ENCODE measurements at places on chromosomes 2 and 18.

DNA sequence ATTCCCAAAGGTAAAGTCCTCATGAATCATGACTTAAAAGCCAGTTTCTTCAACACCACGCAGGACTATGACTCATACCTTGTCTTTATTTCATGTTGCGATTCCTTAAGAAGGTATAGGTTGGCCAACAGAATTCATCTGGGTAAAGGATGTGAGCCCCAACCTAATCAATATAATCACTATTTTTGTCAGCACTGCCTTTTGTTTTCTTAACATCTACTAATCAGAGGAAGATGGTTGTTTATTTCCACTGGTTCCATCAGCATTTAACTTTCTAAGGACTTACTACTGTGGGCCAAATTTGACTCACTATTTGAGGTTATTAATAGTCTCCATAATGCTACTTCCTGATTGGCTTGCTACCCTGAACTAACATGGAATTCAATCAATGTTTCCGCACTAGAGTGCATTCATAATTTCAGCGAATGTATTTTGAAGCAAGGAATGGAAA lies 78.6 kb downstream of the SCG2 start:
- no peak for DNase-seq

DNA sequence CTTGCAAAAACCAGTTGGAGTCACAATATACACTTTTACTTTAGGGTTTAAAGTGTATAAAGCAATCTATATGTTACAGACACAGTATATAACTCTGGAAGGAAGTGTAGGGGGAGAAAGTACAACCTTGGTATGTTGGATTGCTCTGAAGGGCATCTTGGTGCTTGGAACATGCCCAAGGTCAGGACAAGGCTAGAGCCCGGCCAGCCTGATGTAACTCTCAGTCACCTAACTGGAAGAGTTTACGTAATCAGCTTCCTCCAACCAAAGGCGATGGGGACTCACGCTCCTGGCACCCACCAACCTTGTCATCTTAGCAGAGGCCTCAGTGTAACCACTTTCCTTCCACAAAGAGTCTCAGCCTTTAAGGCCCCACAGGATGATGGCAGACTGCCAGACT lies 181.1 kb upstream of the ACAA2 start:
- no peak for DNase-seq

GRCh38 chr2:212711856-212712255 lies 173.3 kb upstream of the ERBB4 start:
- no peak for DNase-seq

- DNase-seq = no peak
These were observed 146.3 kb upstream of the LMAN1 start for GRCh38 chr18:59505356-59505755.

DNA sequence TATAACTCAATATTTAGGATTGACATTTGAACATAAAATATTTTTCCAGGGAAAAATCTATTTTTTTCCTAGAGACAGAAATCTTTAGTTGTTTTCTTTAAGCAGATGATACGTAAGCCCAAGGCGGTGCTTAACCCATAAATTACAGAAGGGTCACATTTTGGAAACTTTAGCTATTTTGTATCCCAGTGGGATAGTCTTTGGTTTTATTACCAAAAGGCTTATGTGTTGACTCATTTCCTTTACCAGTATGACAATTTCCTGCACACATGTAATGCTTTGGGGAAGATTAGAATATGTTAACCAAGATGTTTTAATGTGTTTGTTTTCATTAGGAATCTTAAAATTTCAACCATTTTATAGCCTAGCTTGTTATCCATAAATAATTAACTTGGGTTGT lies 24.8 kb downstream of the DYNC1I2 start:
- DNase-seq = no peak

DNA sequence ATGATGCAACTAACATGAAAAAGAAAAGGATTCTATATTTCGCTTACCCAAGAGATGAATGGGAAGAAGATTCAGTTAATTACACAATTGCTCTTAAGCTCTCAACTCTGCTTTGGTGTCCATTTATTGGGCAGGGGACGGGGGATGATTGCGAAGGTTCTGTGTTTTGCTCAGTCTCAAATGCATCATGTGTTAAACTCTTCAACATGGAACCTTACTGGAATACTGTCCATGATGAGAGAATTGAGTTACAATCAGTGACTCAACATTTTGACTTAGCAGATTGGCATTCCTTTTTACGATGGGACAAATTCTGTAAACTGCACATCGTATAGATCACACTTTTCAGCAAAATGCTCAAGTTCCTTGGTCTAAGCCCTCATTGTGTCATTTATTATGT lies 135.6 kb downstream of the RBMS1 start:
- peak; percentile 62 for DNase-seq

DNA sequence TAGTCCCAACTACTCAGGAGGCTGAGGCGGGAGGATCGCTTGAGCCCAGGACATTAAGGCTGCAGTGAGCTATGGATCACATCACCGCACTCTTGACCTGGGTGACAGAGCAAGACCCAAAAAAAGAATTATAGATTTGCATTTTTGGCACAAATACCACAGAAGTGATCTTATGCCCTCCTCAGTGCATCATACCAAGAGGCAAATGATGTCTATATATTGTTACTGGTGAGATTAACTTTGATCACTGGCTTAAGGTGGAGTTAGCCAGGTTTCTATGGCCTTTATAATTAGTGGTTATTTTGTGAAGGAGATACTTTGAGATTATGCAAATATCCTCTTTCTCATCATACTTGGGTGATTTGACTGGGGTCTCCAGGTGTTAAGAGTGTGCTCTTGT lies 22.1 kb upstream of the CATIP start:
- DNase-seq = no peak

DNA sequence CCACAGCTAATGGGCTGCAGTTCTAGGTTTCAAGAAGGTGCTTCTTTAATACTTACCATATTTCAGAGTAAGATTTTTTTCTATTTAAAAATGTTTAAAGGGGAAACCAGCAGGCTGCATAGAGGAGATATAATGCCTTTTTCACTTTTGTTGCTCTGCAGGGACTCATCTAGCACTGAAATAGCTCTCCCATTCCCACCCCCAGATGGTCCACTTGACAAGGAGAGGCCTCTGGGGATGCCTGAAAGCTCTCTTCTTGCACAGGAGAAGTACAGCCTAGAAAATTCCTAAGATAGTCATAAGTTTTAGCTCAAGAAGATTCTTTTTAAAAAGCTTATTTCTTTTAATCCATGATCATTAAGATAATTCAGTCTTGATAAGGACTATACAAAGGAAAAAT lies 126.4 kb downstream of the CDH2 start:
- no peak for DNase-seq

DNA sequence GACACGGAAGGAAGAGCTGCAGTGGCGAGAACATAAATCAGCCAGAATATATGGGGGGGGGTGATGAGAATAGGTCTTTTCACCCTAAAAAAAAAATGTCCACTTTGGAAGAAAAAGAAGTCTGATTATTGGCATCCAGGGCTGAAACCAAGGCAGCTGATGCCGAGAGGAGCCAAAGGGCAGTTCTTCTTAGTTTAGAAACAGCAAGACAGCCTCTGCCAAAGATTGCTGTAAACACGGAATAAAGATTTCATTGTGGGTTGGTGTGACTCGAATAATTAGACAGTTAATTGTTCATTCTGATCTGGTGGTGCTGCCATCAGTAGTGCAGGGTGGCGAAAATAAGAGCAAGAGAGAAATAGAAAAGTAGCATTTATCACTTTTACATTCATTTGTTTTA lies 3.5 kb downstream of the CDH20 start:
- no peak for DNase-seq

- no peak for DNase-seq
These were observed 40.3 kb downstream of the SNTG2 start for GRCh38 chr2:990970-991369.

GRCh38 chr2:100042562-100042961 lies 99.8 kb downstream of the AFF3 start:
- peak; percentile 30 for DNase-seq

DNA sequence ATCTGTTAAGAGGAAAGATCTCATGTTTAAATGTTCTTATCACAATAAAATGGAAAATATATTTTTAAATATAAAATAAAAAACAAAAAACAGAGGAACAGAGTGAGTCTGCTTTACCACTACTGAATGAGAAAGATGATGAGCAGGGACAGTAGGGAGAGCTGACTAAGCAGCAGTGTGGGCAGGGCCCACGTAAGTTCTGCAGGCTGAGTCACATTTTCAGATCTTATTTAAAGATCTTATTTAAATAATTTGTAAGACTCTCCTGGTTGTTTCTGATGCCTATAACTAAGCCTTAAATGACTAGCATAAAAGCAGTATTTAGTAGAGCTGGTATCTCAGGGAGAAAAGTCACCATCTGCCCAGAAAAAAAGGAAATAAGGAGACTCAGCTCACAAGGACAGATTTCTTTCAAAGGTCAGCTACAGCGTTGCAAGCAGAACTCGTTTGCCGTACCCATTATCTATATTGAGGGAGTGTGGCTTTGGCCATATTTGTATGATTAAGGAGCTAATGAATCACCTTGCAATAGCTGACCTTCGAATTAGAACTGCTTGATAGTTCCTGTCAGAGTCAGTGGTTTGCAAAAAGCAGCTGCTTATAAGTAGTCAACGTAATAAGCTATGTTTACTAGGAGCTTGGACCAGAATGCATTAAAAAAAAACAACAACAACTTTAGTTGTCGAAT lies 322.1 kb upstream of the CHAC2 start:
- no peak for DNase-seq

GRCh38 chr18:61261870-61262269 lies 71.4 kb upstream of the CDH20 start:
- no peak for DNase-seq

- DNase-seq = no peak
These were observed 533.4 kb downstream of the NYAP2 start for GRCh38 chr2:225932811-225933413.

DNA sequence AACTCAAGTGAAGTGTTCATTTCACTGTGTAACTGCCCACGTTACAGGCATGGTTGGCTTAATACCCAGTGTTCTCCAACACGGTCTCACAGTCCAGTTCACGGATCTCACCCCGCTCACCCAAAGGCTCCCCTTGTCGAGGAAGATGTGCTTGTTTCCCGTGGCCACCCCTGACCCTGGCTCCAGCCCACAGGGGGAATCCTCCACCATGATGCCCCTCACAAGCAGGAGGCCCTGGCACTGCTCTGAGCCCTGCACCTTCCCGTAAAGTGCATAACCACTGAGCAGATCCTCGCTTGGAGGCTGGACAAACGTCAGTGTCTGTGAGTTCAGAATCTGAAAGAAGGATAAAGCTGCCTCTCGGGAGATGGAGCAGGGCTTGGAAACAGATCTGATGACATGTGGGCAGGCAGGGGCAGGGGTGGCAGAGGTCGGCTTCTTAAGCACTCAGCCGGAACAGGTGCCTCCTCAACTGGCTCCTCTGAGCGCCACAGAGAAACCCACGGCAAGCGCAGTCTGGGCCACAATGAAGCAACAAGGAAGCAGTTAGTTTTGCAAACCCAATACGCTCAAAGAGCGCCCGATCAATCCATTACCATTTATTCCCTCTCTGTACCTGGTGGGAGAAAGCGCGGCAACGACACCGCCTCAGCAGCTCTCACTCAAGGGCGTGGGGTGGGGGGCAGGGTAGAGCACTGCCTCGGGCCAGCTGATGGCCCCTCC lies 17.6 kb downstream of the HDAC4 start:
- no peak for DNase-seq

DNA sequence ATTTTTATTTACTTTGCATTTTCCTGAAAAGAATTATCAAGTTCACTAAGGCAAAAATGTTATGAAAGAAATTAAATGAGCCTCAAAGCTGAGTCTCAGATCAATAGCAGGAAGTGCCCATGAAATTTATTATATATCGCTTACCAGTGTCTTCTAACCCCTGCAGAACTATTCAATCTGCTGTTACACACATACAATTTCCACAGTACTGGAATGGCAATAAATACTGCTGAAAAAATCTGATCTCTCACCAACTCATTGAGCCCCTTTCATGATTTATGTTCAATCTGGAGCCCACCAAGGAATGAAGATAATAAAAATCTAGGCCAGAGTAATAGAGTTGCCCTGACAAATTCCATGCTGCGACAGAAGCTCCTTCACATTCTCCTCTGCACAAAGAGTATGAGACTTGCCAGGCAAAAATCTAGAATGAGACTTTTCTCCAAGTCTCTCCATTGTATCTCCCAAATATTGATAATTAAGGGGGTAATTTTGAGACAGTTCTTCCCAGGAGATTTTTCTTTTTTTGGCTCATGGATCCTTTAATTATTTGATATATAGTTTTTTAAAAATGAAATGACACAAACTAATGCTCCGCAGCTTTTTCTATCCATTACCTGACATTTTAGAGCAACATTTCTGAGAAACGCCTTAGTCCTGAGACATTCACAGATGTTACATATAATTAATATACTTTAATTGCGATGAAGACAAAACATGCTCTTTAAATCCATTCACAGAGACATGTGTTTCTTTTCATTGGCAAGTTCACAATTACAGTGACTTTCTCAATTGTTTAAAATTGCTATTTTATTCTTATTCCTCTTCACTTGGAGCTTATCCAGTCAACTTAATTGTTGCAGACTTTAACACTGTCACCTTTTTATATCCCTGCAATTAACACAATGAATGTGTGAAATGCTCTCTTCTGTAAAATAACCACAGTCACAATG lies 1020.4 kb downstream of the CBLN2 start:
- DNase-seq = no peak

DNA sequence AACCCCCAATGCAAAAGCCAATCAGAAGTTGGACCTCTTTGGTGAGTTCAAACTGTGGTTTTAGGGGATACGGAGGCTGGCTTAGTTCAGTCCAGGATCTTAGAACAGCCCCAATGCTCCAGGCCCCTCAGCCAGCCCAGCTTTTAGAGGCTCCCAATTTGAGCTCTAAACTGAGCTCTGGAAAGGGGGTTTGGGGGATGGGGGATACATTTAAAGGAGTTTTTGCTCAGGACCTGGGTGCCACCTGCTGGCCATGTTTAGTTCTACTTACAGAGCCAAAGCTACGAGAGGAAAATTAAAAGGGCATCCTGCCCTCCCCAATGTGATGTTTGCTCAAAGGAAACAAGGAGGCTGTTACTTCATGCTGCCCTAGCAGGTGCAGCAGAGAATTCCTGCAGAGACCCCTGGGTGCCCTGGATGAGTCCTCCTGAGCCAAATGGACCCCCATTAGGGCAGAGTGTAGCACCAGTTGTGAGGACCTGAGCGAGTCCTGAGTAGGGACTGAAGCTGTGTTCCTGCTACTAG lies 15.9 kb upstream of the TMEM214 start:
- peak; percentile 36 for DNase-seq

- no peak for DNase-seq
These were observed 6.6 kb downstream of the VIL1 start for GRCh38 chr2:218425531-218425930.

DNA sequence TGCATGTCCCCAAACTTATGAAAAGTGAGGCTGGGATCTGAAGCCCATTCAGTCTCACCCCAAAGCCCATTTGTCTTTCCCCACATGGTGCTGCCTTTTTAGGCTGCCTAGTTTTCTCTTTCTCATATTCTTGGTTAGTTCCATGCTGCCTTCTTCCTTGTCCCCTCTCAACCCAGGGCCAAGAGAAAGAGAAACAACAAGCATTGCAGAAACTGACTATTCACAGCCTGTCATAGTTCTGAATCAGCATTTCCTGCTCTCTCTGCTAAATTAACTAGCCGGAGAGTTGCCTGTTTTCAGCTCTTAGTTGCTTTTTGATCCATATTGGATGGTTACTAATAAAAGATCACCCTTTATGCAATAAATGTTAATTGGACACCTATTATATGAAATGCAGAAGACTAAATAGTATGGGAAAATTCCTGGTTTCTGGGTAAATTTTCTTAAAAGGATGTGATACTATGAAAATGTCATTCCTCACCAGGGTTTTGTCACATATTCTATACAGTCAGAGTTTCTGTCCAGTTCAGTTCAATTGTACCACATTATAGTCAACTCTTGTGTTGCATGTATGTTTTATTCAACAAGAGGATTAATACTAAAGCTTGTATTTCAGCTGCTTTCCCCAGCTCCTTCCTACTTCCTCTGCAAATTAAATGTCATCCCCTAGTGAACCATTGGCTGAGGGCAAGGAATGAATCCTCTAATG lies 246.5 kb downstream of the GALR1 start:
- no peak for DNase-seq

Data from AML-193 (cell line).